T47D (cell line): ENCODE measurements at places on chromosomes 16 and 17.
A peak's percentile ranks its signal among the peaks of the same experiment; 100 is the strongest.

- DNase-seq = peak; percentile 61
Observed at GRCh38 chr17:58059141-58059540, 24.1 kb upstream of the DYNLL2 start.

DNA sequence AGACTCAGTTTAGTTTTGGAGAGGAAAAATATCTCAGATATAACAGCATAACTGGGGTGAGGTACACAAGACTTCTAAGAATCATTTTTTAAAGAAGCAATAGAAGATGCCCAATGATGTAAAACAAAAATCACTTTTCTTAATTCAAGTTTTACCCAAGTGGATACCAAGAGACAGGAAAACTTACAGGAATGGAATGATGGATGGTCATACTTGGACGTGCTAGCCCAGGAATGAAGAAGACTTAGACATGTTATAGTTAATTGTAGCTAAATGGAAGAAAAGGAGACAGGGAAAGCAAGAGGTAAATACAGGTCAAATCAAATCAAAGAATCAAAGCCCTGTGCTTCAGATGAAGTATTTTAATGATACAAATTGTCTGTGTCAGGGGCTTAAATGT, 312.7 kb upstream of the KCNJ16 start:
- no peak for DNase-seq

GRCh38 chr16:74052016-74052415, 244.6 kb upstream of the PSMD7 start:
- no peak for DNase-seq

DNA sequence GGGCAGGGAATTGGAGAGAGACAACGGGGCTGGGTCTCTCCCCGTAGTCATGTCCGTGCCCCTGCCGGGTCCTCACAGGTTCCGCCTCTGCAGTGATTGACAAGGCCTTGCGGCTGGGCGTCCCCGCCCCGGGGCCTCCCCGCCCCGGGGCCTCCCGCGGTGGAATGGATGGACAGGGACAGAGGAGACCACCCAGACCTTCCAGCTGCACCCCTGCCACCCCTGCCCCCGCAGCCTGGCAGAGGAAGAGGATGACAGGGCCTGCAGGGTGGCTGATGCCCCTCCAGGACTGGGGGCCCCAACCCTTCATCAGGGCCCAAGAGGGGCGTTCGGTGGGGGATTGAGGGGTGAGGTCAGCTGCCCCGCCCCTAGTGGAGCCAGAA, 216.4 kb upstream of the CIBAR2 start:
- DNase-seq = no peak

DNA sequence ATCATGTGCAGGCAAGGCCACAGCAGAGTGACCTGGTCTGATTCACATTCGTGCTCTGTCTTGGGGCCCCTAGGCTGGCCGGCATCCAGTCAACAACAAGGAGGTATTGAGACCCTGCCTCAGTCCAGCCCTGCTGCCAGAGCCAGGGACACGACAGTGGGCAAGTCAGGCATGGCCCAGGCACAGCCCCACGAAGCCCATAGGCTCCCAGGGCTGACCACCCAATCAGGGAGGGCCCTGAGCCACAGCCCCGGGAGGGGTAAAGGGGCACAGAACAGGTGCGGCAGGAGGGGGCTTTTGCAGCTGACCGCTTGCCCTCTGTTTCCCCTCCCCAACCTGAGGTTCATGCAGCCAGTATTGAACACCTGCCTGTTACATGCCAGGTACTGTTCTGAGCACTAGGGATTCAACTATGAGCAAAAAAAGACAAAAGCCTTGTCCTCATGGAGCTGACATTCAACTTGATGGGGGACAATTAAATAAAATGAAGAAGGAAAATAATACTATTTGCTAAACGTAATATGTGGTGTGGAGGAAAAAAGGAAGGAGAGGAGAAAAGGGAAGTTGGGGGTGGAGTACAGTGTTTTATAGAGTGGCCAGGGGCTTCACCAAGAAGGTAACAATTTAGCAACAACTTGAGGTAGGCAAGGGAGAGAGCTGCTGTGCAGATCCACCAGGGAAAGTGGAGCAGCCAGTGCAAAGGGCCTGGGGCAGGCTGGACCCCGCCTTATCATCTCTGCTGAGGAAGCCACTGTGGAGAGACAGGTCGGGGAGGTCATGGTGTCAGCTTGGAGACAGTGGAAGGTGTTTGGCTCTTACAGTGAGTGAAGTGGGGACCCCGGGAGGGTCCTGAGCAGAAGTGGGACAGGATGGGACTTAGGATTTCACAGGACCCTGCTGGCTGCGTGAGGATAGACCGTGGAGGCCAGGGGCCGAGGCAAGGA, 6.1 kb downstream of the DRC3 start:
- DNase-seq = no peak

GRCh38 chr16:57091200-57091974, 996 bp upstream of the CPNE2 start:
- DNase-seq = no peak

GRCh38 chr17:307295-307691, 45.3 kb downstream of the RPH3AL start:
- DNase-seq = no peak

DNA sequence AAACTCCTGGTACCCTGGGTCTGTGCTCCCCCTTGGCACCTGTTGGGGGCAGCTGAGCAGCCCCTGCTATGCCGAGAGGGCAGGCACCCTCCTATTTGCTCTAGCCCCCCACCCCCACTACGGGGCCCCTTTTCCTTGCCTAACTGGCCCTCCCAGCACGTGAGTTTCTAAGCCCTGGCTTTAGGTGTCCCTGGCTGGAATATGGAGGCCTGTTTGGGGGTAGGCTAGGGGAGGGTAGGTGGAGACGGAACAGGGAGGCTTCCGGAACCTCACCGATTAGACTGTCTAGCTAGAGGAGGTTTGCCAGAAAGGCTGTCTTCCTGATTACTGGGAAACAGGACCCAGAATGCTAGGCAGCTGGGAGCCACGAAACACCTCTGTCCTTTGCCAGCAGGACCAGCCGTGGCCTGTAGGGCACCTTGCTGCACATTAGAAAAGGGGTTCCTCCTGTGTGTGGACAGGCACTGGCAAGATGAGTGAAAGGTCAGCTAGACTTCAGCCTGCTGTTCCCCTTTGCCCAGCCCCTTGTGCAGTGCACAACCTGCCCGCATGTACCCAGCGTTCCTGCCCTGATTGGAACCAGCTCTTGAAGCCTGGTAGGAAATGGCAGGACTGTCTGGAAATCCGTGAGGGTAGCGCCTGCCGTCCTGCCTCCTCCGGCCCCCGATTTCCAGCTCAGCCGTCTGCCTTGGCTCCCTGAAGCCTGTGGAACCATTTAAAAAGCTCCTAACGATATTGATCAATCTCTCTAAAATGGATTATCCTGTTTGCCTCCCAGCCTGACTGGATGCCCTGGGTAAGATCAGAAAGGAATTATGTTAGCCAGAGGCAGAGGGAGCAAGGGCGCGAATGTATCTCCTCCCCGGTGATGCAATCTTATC, 83.4 kb upstream of the GSE1 start:
- peak; percentile 55 for DNase-seq

DNA sequence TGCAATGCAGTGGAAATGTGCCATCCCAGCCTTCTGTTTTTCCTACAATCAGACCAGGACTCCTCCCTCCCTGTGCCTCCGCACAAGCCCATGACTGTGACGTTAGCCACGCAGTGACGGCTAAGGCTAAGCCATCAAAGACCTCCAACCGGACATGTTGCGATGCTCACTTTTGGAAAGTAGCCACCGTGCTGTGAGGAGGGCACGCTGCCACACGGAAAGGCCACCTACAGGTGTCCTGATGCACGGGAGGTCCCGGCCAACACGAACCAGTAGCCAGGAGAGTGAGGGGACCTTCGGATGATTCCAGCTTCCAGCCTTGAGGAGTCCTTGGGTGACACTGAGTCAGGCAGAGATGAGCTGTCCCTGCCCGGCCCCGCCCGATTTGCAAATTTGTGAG, 53.9 kb downstream of the FOXL1 start:
- DNase-seq = no peak

- DNase-seq = no peak
Observed at GRCh38 chr16:12781777-12782176, 21.9 kb downstream of the CPPED1 start.

- peak; percentile 75 for DNase-seq
Observed at GRCh38 chr17:81601525-81602120, 35.3 kb downstream of the NPLOC4 start.

- no peak for DNase-seq
Observed at GRCh38 chr16:24538756-24539294, 541 bp upstream of the RBBP6 start.

GRCh38 chr16:66274335-66275110, 92.0 kb upstream of the CDH5 start:
- DNase-seq = peak; percentile 33

GRCh38 chr16:12010388-12011251, 34.1 kb downstream of the SNX29 start:
- DNase-seq = no peak

GRCh38 chr17:46944931-46945330, 22.0 kb downstream of the GOSR2 start:
- DNase-seq = no peak

GRCh38 chr17:15910791-15911190, 34.1 kb upstream of the ADORA2B start:
- DNase-seq = no peak

GRCh38 chr17:31068291-31068690, 26.5 kb upstream of the NF1 start:
- no peak for DNase-seq

- DNase-seq = no peak
Observed at GRCh38 chr17:9850151-9850550, 24.4 kb downstream of the GLP2R start.

DNA sequence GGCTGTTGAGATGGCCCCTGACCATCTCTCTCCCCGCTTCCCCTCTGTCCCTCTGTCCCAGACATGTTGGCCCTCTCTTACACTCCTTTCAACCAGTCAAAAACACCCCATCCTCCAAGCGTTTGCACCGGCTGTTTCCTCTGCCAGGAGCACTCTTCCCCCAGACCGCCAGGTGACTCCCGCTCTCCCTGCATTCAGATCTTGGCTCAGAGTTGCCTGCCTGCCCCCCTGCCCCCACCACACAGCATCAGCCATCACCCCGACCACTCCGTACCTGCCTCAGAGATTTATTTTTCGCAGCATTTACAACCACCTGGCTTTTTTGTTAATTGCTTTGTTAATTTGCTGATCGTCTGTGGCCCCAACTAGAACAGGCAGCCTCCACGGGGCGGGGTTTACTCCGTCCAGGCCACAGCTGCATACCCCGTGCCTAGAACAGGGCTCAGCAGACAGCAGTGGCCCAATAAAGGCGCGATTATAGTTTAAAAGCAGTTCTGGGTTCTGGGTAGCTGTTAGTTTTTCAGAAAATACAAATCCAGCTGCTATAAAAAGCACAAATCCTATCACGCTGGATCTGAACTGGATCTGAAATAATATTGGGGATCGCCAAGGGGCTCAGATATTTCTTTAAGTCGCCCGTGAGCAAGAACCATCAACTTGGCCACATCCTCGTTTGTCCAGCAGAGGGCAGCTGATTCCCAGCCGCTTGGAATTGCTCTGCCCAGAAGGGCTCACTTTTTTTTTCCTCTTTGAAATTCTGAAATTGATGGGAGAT, 173.6 kb downstream of the IRF8 start:
- DNase-seq = peak; percentile 80

GRCh38 chr16:66036793-66037715, 329.4 kb upstream of the CDH5 start:
- no peak for DNase-seq

DNA sequence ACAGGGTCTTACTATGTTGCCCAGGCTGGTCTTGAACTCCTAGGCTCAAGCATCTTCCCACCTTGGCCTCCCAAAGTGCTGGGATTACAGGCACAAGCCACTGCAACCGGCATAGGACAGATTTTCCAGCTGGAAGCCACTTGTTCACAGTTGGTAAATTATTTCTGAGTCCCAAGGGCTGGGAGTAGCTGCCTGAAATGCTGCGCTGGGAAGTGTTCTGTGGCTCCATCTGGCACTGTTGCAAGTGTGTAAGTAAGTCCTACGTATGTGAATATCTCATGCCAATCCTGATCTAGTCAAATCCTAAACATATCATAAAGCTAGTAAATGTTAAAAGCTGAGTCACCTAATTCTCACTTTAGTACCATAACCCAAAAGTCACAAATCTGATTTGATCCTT, 48.1 kb downstream of the YWHAE start:
- no peak for DNase-seq
